Neural crest cell (in vitro differentiated cells): ENCODE measurements at places on chromosomes 1 and 21. TPM values are rescaled to one million over a fixed set of nuclear protein-coding genes. Genes with fewer than 3 reads are reported as not detected.

GRCh38 chr1:50595874-50596273 is 172.6 kb upstream of the DMRTA2 start:
- no peak for DNase-seq

GRCh38 chr1:100606438-100606837 is 68.5 kb downstream of the GPR88 start:
- DNase-seq, result no peak

- no peak for DNase-seq
Measured at GRCh38 chr21:40936771-40937261, 89.9 kb upstream of the DSCAM start.

GRCh38 chr1:14303011-14303410 is 295.5 kb upstream of the KAZN start:
- DNase-seq, result no peak

DNA sequence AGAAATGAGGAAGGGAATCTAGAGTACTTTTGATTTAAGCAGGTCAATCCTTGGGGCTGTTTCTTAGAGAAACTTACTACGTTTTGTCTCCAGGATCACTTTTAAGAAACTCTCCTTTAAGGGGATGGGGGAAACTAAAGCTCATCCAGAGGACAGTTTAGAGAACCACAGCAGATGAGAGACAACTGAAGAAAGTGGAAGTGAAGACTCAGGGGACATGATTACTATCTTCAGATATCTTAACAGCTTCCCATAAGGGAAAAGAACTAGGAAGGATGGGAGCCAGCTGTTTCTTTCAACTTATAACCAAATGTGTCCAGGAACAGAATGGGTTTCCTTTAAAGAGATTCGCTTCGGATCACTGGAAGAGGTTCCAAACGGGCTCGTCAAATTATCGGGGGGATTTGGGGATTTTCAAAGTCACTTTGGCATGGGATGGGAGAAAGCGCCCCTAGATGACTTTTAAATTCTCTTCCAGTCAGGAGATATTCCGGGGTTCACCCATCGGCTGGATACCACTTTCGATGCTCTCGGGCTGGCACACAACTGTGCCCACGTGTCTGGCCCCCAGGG is 1.2 kb downstream of the SCMH1 start:
- no peak for DNase-seq

DNA sequence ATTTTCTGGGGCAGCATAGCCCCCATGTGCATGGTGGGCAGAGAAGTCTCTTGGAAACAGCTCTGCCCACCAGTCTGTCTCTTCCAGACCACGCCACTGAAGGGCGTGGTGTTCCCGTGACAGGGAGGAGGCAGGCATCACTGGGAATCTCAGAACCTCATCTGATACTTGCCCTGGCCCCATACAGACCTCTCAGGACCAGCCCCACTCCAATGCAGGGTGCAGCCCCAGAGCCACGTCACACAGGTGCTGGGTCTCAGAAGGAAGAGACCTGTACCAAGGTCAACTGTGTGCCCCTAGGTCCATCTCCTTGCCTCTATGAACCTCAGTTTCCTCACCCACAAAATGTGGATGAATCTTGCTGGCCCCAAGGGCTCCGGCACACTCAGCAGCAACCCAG is 7.3 kb downstream of the RAP1GAP start:
- no peak for DNase-seq

DNA sequence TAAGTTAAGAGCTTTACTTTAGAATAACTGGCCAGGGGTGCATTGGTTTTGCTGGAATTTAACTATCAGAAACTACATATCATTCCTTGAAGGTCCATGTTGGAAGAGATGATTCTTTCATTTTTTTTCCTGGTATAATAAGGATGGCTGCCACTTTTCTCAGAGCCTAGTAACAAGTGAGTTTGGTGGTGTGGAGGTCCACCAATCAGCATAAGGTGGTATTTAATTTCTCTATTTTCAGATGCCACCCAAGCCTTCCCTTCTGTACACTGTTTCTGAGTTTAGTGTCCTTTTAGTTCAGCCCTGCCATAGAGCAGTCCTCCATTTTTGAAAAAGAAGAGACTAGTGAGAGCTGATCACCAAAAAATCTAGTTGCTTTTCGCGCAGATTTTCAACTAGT is 386.3 kb downstream of the USP25 start:
- DNase-seq, result no peak

DNA sequence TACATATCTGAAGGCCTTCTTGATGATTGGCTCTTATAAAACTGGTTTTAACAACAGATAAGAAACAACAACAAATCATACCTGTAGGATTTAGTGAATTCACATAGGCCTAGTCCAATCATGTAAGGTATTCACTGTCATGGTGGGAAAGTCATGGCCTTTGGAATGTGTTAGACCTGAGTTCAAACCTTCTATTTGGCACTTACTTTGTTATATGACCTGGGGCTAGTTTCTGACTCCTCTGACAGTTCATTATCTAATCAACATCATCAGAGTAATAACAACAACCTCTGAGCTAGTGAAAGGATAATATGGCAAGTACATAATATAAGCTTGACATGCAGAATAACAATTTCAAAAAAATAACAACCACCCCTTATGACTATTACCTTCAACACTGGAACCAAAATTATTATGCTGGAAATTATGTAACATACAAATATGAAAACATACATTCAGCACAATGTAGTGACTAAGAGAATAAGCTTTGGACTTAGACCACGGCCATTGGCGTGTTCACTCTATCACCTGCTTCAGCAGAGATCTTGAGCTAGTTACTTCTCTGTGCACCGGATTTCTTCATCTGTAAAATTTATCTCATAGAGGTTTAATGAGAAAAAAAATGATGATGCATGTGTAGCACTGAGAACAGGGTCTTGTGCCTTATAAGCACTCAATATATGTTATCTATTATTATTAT is 597.6 kb downstream of the LMO4 start:
- no peak for DNase-seq

DNA sequence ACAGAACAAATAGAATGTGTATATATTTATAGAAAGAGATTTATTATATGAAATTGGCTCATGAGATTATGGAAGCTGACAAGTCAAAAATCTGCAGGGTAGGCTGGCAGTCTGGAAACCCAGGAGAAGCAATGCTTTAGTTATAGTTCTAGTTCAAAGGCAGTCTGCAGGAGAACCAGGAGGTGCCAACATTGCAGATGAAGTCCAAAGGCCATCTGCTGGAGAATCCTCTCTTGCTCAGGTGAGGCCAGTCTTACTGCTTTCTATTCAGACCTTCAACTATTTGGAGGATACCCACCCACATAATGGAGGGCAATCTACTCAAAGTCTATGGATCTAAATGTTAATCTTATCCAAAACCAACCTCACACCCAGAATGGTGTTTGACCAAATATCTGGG is 75.9 kb upstream of the MRPS6 start:
- DNase-seq, result no peak

DNA sequence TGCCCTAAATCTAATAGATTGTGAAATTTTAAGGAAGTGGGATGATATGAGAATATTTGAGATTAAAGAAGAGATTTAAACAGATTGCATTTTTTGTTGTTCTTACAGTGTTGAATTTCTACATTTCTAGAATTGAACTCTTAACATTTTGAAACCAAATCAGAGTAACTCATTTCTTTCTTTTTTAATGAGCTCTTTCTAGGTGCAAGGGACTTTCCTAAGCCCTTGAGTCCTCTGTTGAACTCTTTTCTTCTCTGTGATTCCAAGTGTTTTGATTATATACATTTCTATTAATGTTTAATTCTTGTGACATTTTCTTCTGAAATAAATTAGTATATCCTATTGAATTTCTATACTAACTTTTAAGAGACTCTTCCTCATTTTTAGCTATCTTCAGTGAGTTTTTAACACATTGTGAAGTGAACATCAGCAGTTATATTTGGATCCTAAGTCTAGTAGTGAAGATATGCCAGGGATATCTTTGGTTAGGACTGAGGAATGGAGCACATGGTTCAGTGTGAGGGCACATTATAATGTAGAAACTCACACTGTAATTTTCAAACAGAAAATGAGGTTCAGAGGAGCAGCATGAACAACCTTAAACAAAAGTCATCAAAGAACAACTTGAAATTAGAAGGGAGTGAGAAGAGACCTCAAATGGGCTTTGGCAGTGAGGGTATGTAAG is 53.1 kb downstream of the ATG4C start:
- DNase-seq, result no peak

- no peak for DNase-seq
Measured at GRCh38 chr1:29642519-29642918, 406.2 kb downstream of the PTPRU start.

GRCh38 chr1:44086692-44087474 is 31.7 kb upstream of the KLF17 start:
- DNase-seq, result no peak

Gene HSPA6
- not detected in 2 replicates for total RNA-seq

Gene OR2T35
- not detected in 2 replicates for total RNA-seq

Gene SMG7
- 72.4 and 80.3 TPM in 2 replicates for total RNA-seq

Gene RGSL1
- total RNA-seq, result not detected in 2 replicates

Gene DIO1
- total RNA-seq, result not detected in 2 replicates
